ENCODE measurements at places on chromosomes 6 and 20.

GRCh38 chr20:59300333-59301081 is at the start of gene EDN3:
TSS of gene EDN3 (plus strand) at chr20:59300611. CDS start at chr20:59300813, 202 bp downstream.
- no peak for DNase-seq

DNA sequence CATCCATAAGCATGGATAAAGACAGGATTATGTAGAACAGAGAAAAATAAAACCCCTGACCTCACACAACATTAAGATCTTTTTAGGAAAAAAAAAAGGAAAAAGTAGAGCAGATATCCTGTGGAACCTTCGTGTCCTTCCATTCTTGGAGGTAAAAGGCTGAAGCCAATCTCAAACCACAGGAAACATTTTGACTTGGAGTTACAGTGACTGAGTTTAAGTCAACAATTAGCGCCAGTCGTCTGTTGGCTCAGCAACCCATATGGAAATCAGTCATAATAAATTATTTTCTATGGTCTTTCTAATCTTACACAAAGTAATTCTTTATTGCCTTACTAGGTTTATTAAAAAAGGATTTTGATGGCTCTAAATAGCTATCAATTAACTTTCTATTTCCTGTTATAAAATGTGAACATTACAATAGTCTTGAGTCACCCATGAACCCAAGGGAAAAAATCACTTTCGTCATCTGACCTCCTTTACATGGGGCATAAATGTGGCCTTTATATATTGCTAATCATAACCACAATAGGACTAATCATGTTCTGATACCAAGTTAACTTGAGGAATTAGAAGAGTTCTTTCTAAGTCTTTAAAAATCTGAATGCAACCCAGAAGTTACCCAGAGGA is 592.9 kb downstream of the TFAP2B start:
- no peak for DNase-seq

DNA sequence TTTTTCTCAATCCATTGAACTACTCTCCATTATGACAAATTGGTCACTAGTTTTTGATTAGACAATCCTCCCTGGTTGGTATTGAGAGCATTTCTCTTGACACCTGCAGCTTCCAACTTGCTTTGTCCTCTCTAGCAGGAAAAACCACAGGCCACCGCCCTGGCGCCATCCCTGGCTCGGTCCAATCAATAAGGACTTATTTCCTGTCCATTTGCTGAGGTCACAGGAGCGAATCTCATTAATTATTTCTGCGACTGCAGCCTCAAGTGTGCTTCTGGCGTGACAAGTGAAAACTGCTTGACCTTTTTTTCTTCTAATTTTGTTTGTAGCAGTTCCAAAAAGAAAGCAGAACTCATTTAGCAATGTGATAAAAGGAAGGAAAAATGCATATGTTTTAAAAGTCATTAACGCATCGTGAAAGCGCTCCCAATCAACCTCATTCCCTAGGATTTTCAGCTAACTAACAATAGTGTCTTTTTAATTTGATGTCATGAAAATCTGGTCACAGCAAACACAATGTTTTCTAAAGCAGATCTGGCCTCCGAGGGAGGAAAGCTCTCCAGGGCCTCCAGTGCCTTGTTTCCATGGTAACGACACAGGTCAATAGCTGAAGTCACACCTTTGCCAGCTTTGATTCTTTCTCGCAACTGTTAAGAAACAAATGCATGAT is 39.0 kb upstream of the BEND3 start:
- DNase-seq: no peak

- DNase-seq: no peak
Measured at GRCh38 chr6:33599413-33599938, 19.4 kb upstream of the BAK1 start.

DNA sequence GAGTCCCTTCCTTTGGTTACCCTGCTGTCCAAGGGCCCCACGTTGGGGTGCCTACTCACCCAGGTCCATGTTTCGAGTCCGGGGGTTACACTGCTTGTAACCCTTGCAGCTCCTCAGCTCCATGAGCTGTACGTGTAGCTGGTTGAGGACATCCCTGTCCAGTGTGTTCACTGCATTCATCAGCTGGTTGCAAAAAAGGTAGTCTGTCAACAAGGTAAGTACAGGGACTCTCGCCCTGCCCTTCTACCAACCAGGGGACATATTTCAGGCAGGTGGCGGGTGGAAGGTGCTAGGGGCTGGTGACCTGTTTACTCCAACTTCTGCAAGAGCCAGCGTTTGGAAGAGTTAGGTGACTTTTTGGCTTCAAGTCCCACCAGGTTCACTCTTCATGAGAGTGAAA is 123.6 kb downstream of the SULF2 start:
- no peak for DNase-seq

- DNase-seq: no peak
Measured at GRCh38 chr6:140256248-140256647, 881.8 kb upstream of the CITED2 start.

DNA sequence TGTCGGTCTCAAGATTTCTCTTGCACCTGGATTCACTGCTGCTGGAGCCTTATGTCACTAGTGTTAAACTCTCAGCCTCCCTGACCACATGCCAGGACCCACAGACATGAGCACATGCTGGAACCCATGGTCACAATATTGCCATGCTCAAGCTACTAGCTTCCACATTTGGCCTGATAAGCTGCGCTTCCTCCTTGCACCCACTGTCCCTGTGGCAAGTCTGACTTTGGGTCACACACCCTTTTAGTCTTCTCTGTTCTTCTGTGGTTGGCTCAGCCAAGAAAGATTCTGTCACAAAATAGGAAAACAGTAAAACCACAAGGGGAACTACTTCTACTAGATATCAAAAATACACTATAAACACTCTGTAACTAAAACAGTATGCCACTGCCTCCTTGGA is 68.9 kb upstream of the HDAC2 start:
- no peak for DNase-seq

GRCh38 chr6:12393100-12393499 is 102.9 kb downstream of the EDN1 start:
- no peak for DNase-seq

All from GM18507 (cell line).